NCI-H1105 treated with DMSO at 0.1 percent for 48 hours (cell line): ENCODE measurements at places on chromosomes 11 and 22.

GRCh38 chr22:44451016-44451415, 47.0 kb downstream of the RTL6 start:
- no peak for DNase-seq

- peak; percentile 38 for DNase-seq
Observed at GRCh38 chr11:99327527-99327926, 306.8 kb downstream of the CNTN5 start.

DNA sequence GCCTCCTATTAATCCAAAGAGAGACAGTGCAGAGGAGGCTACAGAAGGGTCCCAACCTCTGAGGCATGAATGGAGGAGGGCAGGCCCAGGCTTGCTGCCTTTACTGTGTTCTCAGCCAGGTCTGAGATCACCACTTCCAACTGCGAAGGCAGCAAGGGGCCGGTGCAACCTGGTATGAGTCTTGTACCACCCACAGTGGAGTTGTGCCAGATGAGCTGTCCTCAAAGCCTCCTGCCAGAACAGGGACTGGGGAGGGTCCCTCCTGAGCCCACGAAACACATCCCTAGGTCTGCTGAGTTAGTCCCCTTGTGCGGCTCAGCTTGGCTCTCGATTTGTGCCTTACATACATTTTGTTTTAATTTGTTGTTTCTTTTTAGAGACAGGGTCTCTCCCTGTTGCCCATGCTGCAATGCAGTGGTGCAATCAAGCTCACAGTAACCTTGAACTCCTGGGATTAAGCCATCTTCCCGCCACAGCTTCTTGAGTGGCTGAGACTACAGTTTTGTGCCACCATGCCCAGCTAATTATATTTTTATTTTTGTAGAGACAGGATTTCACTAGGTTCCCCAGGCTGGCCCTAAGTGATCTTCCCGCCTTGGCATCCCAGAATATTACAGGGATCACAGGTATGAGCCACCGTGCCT, 9.3 kb downstream of the MIF start:
- DNase-seq: peak; percentile 9

DNA sequence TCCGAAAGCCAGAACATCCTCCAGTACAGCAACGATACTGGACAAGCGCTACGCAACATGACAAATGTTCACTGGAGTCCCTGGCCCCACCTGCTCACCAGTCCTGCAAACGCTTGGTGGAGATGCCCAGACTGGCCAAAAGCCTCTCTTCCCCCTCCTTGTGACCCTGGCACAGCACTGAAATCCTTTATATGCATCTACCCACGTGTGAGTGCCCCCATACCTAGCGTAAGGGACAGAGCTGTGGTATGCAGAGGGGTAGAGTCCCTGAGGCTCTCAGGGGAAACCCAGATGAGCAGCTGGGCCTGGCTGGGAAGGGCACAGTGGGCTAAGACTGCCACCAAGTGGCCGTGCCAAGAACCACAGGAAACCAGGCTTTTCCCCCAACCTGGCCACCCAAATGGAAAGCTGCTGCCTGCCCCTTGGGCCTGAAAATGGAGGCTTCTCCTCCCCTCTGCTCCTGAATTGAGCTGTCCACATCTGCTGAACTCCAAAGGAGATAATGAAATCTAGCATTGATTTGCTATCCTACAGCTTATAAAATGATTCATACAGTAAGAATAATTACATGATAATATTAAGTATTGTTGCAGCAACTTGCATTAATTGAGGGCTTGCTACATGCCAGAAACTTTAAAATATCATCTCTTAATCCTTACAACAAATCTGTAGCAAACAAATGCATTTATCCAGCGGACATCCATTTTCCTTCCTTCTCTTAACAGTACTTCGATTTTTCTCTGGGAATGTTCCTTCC, 24.8 kb upstream of the TTC12 start:
- peak; percentile 64 for DNase-seq

- no peak for DNase-seq
Observed at GRCh38 chr11:130118636-130119387, 40.8 kb upstream of the ST14 start.

DNA sequence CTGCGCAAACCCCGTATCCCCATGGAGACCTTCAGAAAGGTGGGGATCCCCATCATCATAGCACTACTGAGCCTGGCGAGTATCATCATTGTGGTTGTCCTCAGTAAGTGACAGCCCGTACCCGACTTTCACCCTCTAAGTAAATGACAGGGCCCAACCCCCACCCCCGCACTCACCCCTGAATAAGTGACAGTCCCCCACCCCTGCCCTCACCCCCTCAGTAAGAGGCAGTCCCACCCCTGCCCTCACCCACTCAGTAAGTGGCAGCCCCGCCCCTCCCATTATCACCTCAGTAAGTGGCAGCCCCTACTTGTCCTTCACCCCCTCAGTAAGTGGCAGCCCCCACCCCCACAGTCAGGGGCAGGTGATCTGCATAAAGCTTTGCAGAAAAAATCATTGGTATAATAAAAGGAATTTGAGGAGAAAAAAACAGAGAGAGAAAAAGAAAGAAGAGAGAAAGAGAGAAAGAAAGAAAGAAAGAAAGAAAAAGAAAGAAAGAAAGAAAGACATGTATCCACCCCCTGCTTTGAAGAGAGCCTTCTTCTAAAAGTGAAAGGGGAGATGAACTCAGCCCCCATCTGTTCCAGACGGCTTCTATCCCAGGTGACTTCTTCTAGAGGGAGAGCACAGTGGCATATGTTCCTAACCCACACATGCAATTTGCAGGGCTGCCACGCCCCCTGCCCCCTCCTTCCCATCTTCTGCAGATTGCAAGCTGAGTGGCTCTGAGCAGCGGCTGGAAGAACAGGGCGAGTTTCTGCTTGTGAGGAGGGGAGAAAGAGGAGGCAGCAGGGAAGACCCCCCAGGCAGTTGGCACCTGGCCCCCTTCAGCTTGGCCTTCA, 12.5 kb upstream of the SMIM35 start:
- peak; percentile 62 for DNase-seq

DNA sequence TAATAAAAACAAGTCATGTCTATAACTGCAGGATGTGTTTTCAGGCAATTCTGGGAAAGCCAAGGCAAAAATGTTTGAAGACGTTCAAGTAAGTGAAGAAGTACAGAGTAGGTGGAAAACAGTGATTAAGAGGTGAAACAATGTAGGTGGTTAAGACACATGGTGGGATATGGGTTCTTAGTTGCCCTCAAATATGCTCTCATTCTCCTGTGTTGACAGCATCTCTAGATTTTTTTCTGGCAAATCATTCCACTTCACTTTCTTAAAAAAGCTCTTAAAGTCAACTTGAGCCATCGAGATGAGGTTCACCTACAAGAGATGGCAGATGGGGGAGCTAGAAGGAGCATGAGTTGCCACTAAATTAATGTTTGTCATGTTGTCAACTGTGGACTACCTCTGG, 1041.0 kb upstream of the CNTN5 start:
- DNase-seq: no peak

DNA sequence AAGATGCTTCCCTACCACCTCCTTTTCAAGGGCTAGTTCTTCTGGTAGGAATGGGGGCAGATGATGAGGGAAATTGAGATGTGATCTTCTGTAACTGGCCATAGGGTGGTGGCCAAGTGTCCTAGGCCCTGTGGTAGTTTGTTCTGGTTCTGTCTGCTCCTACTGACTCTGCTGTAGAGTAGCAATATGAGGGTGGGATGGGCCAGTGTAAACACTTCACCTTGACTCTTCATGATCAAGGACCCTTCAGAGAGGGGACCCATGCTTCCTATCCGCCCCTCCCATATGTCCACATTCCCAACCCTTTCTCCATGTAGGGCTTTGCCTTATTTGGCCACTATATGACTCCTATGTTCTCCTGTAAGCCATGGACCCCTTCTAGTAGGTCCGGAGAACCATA, 230.3 kb upstream of the SESN3 start:
- no peak for DNase-seq

DNA sequence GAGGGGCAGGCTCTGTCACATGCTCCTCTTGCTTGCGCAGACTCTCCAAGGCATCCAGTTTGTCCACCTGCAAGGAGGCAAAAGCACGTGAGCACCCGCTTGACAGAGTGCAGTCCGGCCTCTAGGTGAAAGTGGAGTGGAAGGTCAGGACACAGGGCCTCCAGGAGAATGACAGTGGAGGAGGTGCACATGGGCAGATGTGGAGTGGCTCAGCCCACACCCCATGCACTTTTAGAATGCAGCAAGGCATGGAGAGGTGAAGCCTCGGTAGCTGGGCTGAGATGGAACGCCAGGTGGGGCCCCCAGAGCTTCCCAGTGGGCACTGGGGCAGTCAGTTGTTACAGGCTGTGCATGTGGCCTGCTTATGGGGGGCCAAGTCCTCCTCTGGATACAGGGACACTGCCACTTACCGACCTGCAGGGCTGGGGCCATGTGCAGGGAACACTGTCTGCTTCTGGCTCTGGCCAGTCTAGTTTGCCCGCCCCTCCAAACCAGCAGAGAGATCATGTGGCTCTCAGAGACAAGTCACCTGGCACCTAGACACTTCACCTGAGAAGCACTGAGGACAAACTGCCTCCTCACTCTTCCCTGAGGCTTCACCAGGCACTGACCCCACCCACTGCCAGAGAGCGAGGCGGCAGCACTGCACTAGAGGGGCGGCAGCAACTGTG, 2.3 kb upstream of the SLC25A1 start:
- DNase-seq: no peak
